Gastrocnemius medialis (tissue), 4 donors: ENCODE measurements at places on chromosomes 7 and 10. TPM values are rescaled to one million over a fixed set of nuclear protein-coding genes. Genes with fewer than 3 reads are reported as not detected.

The CH25H gene
- not detected for total RNA-seq

The OR2A7 gene
- not detected for total RNA-seq

The GRM3 gene
- not detected for total RNA-seq

The P4HA1 gene
- 65.3 TPM for total RNA-seq

The FOXP2 gene
- 16.9 TPM for total RNA-seq

The AMZ1 gene
- not detected for total RNA-seq

The EGR2 gene
- total RNA-seq: 1.5 TPM

The MYL10 gene
- not detected for total RNA-seq

The TRIM50 gene
- not detected for total RNA-seq

- no peak for DNase-seq
- no peaks in the 10 kb centered on the region for H3K27me3 ChIP-seq
- H3K27ac ChIP-seq: peak overlapping the region; percentile 60
- H3K4me3 ChIP-seq: no peak overlapping the region
Observed at GRCh38 chr10:35341521-35341920, 5.2 kb downstream of the CCNY start.

- H3K27ac ChIP-seq: no peak overlapping the region
- no peak for DNase-seq
- no peaks in the 10 kb centered on the region for H3K4me1 ChIP-seq
- H3K27me3 ChIP-seq: no peaks in the 10 kb centered on the region
- H3K4me3 ChIP-seq: no peak overlapping the region
Observed at GRCh38 chr10:128608791-128609190, 482.6 kb upstream of the MKI67 start.

DNA sequence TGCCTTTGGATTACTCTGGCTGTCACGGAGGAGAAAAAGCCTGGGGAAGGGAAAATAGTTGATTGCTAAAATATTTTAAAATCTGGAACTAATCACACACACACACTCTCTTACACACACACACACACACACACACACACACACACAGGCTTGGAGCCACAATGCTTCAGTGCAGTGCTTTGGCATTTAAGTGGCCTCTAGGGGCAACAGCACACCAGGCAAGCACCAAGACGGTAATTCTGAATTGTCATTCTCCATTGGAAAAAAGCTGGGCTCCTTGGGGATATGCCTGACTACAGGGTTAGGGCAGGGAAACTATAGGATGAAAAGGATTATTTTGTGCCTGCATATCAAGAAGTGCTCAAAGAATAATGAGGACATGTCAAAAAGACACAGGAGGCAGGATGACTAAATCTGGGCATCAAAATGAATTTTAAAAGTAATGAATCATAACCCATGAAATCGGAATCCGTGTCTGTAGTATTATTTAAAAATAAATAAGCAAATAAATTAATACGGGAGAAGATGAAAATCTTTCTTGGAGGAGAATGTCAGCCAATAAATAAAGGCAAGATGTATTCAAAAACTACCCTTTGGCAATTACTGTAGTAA is 30.4 kb upstream of the DDC start:
- H3K36me3 ChIP-seq: no peaks in the 10 kb centered on the region
- peaks cover 25% of the 10 kb centered on the region for H3K4me1 ChIP-seq
- peak overlapping the region; percentile 48 for H3K27ac ChIP-seq
- peak; percentile 65 for DNase-seq

GRCh38 chr7:22393913-22394729 is 37.2 kb upstream of the RAPGEF5 start:
- H3K27me3 ChIP-seq: no peaks in the 10 kb centered on the region
- H3K4me3 ChIP-seq: no peak overlapping the region
- no peak overlapping the region for H3K27ac ChIP-seq
- no peaks in the 10 kb centered on the region for H3K4me1 ChIP-seq
- no peak for DNase-seq

GRCh38 chr7:33044401-33044718 is 18.2 kb downstream of the NT5C3A start:
- no peaks in the 10 kb centered on the region for H3K36me3 ChIP-seq
- no peak for DNase-seq
- peak overlapping the region; percentile 95 for H3K27ac ChIP-seq

DNA sequence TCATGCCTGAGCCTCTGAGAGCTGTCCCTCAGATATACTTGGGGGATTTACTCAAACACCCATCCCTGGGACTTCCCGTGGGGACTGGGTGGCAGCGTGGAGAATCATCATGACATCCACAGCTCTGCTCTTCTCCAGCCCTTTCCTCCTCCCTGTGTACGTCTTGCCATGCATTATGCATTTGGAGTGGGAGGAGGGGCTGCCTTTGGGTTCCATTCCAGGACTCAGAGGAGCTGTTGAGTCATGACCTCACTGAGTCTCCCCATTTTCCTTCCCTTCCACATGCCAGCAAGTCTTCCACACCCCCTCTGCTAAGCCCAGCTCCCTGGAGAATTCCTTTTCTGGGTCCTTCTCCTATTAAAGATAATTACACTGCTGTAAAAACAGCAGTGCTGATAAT is 480.7 kb downstream of the SORCS3 start:
- H3K27me3 ChIP-seq: no peaks in the 10 kb centered on the region
- DNase-seq: no peak
- H3K27ac ChIP-seq: no peak overlapping the region
- H3K4me1 ChIP-seq: no peaks in the 10 kb centered on the region

DNA sequence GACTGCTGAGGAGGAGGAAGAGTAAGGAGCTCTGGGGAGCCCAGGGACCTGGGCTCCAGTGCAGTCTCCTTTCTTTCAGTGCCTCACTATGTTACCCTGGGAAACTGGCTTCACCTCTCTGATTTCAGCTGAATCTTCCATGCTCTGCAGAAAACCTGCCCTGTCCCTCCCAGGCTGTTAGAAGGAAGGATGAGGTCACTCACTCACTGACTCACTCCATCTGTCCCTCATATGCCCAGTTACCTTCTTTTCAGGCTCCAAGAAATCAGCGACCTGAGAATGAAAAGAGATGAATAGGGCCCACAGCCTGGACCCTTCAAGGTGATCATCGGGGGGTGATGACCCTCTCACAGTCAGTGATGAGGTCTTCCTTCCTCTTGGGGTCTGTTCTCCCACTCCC is 481 bp downstream of the SFTPA2 start:
- no peak overlapping the region for H3K27ac ChIP-seq
- DNase-seq: no peak
- no peak overlapping the region for H3K4me3 ChIP-seq
- no peaks in the 10 kb centered on the region for H3K36me3 ChIP-seq
- H3K27me3 ChIP-seq: no peaks in the 10 kb centered on the region
- H3K4me1 ChIP-seq: no peaks in the 10 kb centered on the region

DNA sequence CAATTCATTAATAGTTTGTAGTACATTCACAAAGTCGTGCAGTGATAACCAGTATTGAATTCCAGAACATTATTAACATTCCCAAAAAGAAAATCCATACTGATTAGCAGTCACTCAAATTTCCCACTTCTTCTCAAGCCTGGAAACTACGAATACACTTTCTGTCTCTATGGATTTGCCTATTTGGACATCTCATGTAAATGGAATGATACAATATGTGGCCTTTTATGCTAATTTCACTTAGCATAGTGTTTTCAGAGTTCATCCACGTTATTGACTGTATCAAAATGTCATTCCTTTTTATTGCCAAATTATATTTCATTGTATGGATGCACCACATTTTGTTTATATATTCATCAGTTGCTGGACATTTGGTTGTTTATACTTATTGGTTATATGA is 78.8 kb downstream of the STK31 start:
- H3K4me3 ChIP-seq: no peak overlapping the region
- no peak overlapping the region for H3K27ac ChIP-seq
- DNase-seq: no peak
- no peaks in the 10 kb centered on the region for H3K4me1 ChIP-seq
- H3K27me3 ChIP-seq: no peaks in the 10 kb centered on the region
- H3K36me3 ChIP-seq: no peaks in the 10 kb centered on the region

DNA sequence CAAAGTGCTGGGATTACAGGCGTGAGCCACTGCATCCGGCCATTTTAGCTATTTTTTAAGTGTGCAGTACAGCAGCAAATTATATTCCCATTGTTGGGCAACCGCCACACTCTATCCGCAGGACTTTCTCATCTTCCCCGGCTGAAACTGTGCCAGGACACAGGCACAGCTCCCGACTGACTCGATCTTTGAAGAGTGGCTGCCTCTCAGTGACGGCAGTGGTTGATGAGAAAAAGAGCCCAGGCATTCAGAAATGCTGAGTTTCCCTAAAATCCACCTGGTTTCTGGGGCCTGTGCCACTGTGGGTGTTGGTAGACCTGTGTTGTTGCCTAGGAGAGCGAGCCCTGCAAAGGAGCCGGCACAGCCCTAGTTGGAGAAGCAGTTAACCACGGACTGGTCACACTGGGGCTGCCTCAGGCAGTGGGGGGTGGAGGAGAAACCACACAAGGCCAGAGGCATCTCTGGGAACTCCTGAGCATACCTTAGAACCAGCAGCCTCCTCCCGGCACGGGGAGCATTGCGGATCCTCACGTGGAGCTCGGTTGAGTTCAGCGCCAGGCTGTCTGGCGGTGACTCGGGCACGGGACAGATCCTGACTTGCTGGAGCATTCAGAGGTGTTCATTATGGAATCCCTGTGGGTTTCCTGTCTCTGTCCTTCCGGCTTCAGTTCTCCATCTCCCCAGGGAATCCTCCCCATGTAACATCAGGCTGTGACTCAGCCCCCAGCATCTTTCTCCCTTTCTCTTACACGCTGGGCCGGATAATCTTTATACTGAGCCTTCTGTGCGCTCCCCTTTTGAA is 16.2 kb downstream of the PFKFB3 start:
- H3K36me3 ChIP-seq: peaks cover 29% of the 10 kb centered on the region
- no peak overlapping the region for H3K4me3 ChIP-seq
- no peaks in the 10 kb centered on the region for H3K4me1 ChIP-seq
- no peaks in the 10 kb centered on the region for H3K27me3 ChIP-seq

- H3K36me3 ChIP-seq: peaks cover 41% of the 10 kb centered on the region
- DNase-seq: peak; percentile 93
- H3K27ac ChIP-seq: peak overlapping the region; percentile 99
- no peaks in the 10 kb centered on the region for H3K27me3 ChIP-seq
- peak overlapping the region; percentile 88 for H3K4me3 ChIP-seq
Observed at GRCh38 chr7:128833148-128833945, 3.1 kb downstream of the FLNC start.

- H3K27ac ChIP-seq: peak overlapping the region; percentile 56
- H3K4me3 ChIP-seq: no peak overlapping the region
- no peaks in the 10 kb centered on the region for H3K27me3 ChIP-seq
- H3K4me1 ChIP-seq: peaks cover 5% of the 10 kb centered on the region
Observed at GRCh38 chr7:44565097-44565794, 8.5 kb downstream of the DDX56 start.

DNA sequence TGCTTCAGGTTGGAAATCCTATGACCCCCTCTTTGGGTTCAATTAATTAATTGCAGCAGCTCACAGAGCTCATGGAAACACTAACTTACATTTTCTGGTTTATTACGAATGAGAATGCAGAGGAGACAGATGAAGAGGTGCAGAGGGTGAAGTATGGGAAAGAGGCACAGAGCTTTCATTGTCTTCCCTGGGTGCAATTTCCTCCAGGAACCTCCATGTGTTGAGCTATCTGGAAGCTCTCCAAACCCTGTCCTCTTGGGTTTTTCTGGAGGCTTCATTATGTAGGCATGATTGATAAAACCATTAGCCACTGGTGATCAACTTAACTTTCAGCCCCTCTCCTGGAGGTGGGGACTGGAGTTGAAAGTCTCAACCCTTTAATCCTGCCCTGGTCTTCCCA is 133.0 kb upstream of the AUTS2 start:
- H3K4me1 ChIP-seq: no peaks in the 10 kb centered on the region
- no peaks in the 10 kb centered on the region for H3K27me3 ChIP-seq
- H3K27ac ChIP-seq: no peak overlapping the region
- H3K4me3 ChIP-seq: no peak overlapping the region

DNA sequence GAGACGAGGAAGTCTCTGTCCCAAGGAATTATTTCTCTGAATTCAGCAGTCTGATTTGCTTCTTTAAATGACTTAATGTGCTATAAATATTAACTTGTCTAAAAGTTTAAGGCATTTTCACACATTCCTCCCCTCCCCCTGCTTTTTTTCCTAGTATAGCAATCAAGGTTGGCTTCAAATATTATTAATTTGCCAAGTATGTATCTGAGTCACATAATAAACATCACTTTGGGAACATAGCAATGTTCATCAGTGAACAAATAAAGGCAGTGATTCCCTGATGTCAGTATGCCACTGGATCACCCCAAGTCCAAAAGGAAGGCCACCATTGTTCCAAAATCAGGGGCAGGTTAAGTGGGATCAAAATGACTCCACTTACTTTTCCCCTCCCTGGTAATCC is 40.5 kb downstream of the PDE6C start:
- no peak overlapping the region for H3K4me3 ChIP-seq
- H3K36me3 ChIP-seq: no peaks in the 10 kb centered on the region
- no peaks in the 10 kb centered on the region for H3K27me3 ChIP-seq
- H3K4me1 ChIP-seq: no peaks in the 10 kb centered on the region
- no peak for DNase-seq

DNA sequence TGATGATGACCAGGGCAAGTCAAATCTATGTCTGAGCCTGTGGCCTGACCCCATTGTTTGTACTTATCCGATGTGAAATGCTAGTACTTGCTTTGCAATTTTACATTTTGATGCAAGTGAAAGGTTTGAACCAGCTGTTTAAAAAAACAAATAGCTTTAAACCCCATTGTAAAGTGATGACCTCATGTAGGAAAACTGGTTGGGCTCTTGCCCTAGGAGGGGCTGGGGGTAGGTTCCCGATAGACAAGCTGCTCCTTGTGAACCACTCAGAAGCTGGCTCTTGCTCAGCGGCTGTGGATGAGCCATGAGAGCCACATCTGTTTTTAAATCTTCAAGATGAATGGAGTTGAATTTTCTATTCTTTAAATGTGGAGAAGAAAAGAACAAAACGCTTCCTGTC is 185.3 kb downstream of the WDR11 start:
- no peaks in the 10 kb centered on the region for H3K27me3 ChIP-seq
- H3K4me3 ChIP-seq: no peak overlapping the region
- no peak for DNase-seq
- no peaks in the 10 kb centered on the region for H3K36me3 ChIP-seq
- no peaks in the 10 kb centered on the region for H3K4me1 ChIP-seq
- no peak overlapping the region for H3K27ac ChIP-seq

- no peak overlapping the region for H3K27ac ChIP-seq
- no peaks in the 10 kb centered on the region for H3K27me3 ChIP-seq
- no peaks in the 10 kb centered on the region for H3K4me1 ChIP-seq
- H3K36me3 ChIP-seq: no peaks in the 10 kb centered on the region
Observed at GRCh38 chr7:81926-82756, 110.2 kb upstream of the FAM20C start.

GRCh38 chr7:46508583-46508982 is 587.5 kb upstream of the IGFBP3 start:
- no peak overlapping the region for H3K4me3 ChIP-seq
- H3K27ac ChIP-seq: no peak overlapping the region
- no peak for DNase-seq
- H3K36me3 ChIP-seq: no peaks in the 10 kb centered on the region

GRCh38 chr7:4245135-4245865 is 436.8 kb upstream of the FOXK1 start:
- no peak overlapping the region for H3K4me3 ChIP-seq
- H3K4me1 ChIP-seq: no peaks in the 10 kb centered on the region
- no peaks in the 10 kb centered on the region for H3K36me3 ChIP-seq
- DNase-seq: no peak

- H3K4me3 ChIP-seq: no peak overlapping the region
- no peaks in the 10 kb centered on the region for H3K4me1 ChIP-seq
- no peak overlapping the region for H3K27ac ChIP-seq
- H3K27me3 ChIP-seq: no peaks in the 10 kb centered on the region
- DNase-seq: no peak
Observed at GRCh38 chr7:84722086-84722485, 464.8 kb downstream of the SEMA3D start.
